ENCODE measurements at places on chromosomes 5 and 9. TPM values are rescaled to one million over a fixed set of nuclear protein-coding genes. Genes with fewer than 3 reads are reported as not detected.

GRCh38 chr5:146778795-146779194, 99.8 kb downstream of the PPP2R2B start:
- DNase-seq: no peak

- no peak for DNase-seq
Observed at GRCh38 chr9:92187989-92188714, 72.9 kb upstream of the SPTLC1 start.

DNA sequence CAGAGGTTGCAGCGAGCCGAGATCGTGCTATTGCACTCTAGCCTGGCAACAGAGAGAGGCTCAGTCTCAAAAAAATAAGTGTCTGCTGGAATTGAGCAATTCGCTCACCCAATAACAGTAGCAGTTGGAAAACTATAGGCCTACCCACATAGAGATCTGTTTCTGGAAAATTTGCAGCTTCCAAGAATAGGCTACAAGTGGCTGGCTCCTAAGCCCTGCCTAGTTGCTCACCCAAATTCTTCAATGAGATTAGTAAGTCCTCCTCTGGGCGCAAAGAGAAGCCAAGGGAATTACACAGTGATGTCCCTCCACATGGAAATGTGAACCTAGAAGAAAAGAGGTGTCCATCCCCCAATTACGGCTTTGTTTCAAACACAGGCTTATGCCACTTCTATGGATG, 42.6 kb upstream of the RNF38 start:
- DNase-seq: no peak

GRCh38 chr9:115591584-115591984, 473.6 kb upstream of the TNC start:
- no peak for DNase-seq

GRCh38 chr9:77131399-77131798, 45.9 kb upstream of the VPS13A start:
- no peak for DNase-seq

GRCh38 chr9:70120834-70121510, 77.3 kb downstream of the MAMDC2 start:
- no peak for DNase-seq

- DNase-seq: no peak
Observed at GRCh38 chr9:134272302-134273023, 53.8 kb upstream of the RXRA start.

DNA sequence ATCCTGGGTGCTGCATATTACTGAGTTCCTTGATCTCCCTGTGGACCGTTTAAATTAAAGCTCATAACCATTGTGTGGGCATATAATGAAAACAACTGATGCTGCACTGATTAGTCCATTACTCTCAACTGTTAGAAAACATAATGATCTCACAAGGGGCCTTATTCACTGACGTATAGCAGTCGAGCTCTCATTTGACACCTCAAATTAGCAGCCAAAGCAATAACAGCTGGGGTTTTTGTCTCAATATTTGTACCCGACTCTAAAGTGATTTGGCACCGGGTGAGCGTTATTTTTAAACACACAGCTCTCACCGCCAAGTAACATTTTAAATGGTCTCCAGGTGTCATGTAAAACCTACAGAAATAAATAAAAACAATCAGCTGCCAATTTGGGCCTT, 252.2 kb upstream of the PANK3 start:
- DNase-seq: no peak

DNA sequence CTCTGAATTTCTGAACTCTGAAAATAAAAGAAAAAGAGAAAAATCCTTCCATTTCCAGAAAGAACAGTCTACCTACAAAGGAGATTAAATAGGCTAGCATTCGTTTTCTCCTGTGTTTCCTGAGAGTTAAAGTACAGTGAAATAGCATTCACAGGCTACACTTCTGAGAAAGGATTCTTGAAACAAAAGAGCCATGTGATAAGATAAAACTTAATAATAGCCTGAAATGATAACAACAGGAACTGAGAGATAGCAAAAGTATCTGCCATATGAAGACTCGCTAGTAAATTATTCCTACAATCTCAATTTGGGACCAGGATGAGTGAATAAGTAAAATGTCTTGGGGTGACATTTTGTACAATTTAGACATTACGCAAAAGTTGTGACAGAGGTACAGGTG, 62.4 kb downstream of the FBN2 start:
- DNase-seq: no peak

DNA sequence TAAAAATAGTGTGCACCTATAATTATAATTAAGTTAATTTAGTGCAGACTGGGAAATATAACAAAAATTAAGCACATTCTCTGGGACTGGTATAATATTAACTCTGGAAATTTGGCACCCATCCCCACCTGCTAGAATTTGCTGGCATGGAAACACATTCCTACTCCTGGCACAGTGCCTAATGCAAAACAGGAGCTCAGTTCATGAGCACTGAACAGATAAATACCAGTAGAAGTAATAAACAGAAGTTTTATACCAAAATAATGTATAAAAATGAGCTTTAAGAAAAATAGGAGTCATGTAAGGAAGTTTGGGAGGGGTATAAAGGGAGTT, 23.7 kb upstream of the NPR3 start:
- no peak for DNase-seq

Gene ARHGEF28
- total RNA-seq: not detected

Gene MAN1B1
- total RNA-seq: 55.0 TPM

Gene IL17B
- not detected for total RNA-seq

Gene CACNA1B
- not detected for total RNA-seq

Gene RXRA
- 1.4 TPM for total RNA-seq

Gene PLAC8L1
- total RNA-seq: 0.48 TPM

Gene C8G
- 1.8 TPM for total RNA-seq

All from activated CD4-positive, alpha-beta T cell treated with anti-CD3 and anti-CD28 coated beads, Interleukin-2, amount 10 ng/mL, durations not matched to agents 7 days and 5 days (primary cell).